ENCODE measurements at places on chromosomes 4 and X. TPM values are rescaled to one million over a fixed set of nuclear protein-coding genes. Genes with fewer than 3 reads are reported as not detected.

- no peak for DNase-seq
Observed at GRCh38 chr4:146054676-146055075, 116.1 kb upstream of the ZNF827 start.

DNA sequence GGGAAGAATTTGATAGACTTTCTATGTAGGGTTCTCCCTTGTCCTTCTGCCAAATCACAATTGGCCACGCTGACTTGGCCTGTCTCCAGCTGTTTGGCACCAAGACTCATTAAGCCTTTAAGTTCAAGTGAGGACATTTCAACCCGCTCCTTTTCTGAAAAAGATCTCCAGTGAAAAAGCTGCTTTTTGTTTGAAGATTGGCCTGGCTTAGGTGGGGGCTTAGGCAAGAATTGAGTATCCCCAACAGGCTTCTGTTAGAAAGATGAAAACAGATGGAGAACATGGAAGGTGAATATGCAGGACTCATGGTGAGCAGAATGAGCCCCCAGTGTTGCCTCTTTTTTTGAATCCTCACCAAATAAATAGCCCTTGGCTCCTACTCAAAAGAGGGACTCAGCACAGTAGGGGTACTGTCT lies 28.5 kb upstream of the LIMCH1 start:
- no peak for DNase-seq

Gene RNF212
- not detected for total RNA-seq

- DNase-seq, result peak; percentile 54
Observed at GRCh38 chrX:149506349-149506748, 1.2 kb upstream of the IDS start.

- DNase-seq, result peak; percentile 77
Observed at GRCh38 chr4:54482529-54483200, 175.1 kb upstream of the KIT start.

DNA sequence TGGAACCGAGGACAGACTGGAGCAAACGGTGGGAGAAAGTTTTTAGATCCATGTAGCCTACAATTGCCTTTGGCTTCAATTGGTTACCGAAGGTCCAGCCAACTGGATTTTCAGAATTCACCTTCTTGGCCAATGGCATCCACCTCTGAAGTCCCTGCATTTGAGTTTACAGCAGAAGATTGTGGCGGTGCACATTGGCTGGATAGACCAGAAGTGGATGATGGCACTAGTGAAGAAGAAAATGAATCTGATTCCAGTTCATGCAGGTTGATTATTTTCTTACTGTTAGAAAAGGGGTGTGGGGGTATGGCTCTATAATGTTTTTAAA lies 702 bp downstream of the KLHL5 start:
- DNase-seq, result no peak

DNA sequence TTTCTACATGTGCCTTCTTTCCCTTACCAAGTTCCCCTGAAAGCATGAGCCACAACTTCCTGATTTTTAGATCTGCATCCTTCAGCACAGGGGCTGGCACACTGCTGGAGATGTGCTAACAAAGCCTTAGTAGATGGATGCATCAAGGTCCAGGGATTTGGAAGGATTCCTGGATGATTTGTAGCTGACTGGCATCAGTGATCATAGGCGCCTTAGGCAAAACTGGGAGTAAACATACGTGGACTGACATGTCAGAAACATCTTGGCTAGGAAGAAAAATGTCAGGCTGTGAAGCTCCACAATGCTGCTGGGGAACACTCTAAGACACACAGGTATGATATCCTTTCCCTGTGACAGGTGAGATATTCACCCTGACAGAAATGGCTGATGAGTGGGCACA lies 156.4 kb downstream of the AMELX start:
- DNase-seq, result no peak

GRCh38 chr4:2785613-2786012 lies 7.3 kb upstream of the SH3BP2 start:
- no peak for DNase-seq

DNA sequence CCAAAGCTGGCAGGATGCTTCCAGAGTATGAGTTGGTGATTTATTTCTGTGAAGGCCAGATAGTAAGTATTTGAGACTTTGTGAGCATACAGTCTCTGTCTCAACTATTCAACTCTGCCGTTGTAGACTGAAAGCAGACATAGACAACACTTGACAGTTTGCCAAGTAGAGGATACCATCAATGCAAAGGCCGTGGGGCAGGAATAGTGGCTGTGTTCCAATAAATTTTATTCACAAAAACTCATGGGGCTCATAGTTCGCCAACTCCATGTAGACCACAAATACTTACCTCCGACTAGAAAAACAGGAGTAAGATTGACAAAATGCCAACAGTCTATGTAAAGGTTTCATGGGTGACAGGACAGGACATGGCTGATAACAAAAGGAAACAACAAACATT lies 3.7 kb upstream of the PIR start:
- DNase-seq, result no peak

DNA sequence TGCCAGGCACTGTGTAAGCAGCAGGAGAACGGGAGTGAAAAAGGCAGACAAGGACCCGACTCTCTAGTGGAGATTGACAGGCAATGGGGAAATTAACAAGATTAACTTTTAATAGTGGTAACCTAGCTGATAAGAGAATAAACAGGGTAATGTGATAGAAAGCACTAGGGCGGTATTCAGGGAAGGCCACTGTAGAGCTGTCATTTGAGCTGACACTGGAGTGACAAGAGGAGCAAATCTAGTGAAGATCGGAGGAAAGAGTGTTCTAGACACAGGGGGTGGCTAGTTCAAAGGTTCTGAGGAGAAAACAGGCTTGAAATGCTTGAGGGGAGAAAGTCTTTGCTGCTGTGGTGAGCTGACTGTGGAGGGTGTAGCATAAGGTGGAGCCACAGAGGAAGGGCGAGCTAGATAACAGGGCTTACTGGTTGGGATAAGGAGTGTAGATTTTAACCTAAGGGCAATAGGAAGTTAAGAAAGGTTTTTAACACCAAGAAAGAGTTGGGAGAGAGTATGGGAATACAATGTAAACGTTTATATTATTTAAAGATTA lies 122.8 kb downstream of the SLC10A7 start:
- DNase-seq, result no peak

DNA sequence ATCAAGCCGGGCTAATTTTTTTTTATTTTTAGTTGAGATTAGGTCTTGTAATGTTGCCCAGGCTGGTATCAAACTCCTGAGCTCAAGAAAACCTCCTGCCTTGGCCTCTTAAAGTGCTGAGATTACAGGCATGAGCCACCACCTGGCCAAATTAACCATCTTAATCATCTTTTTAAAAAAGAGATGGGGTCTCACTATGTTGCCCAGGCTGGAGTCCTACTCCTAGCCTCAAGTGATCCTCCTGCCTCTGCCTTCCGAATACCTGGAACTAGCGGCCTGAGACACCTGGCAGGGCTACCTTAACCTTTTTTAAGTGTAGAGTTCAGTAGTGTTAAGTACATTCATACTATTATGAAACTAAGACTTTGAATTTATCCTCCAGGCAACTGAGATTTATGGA lies 1.7 kb upstream of the RPS3A start:
- DNase-seq, result no peak

GRCh38 chr4:175054980-175055379 lies 136.8 kb downstream of the ADAM29 start:
- no peak for DNase-seq

GRCh38 chr4:144402999-144403398 lies 243.0 kb upstream of the HHIP start:
- DNase-seq, result no peak

Gene CLNK
- total RNA-seq, result not detected

DNA sequence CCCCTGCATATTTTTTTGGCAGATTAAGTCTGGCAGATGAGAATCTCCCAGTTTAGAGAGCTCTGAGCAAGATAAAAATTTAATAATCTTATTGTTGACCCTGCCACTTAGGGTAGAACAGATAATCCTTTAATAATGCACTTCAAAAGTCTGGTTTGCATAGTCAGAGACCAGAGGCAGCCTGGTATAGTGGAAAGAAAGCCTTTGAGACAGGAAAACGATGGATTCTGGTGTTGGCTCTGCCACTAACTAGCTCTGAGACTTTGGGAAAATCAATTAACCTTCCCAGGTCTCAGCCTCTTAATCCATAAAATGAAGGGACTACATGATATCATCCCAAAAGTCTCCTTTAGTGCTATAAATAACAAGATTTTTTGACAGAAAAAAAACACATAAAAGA lies 824.5 kb downstream of the STIM2 start:
- DNase-seq, result no peak

Gene ADGRG4
- 0.02 TPM for total RNA-seq

Gene FAM114A1
- 21.9 TPM for total RNA-seq

GRCh38 chr4:56434599-56435139 lies 746 bp downstream of the PPAT start:
- peak; percentile 62 for DNase-seq

Gene NXF2
- 0.76 TPM for total RNA-seq

- no peak for DNase-seq
Observed at GRCh38 chr4:46830971-46831454, 78.0 kb downstream of the COX7B2 start.
